ENCODE measurements at places on chromosomes 4 and X. TPM values are rescaled to one million over a fixed set of nuclear protein-coding genes. Genes with fewer than 3 reads are reported as not detected.

Gene UGT2A1
- total RNA-seq = not detected

Gene IQCM
- total RNA-seq = not detected

Gene CT45A3
- total RNA-seq = not detected

Gene MAGEE1
- 0.65 TPM for total RNA-seq

Gene SMIM10
- total RNA-seq = 5.5 TPM

DNA sequence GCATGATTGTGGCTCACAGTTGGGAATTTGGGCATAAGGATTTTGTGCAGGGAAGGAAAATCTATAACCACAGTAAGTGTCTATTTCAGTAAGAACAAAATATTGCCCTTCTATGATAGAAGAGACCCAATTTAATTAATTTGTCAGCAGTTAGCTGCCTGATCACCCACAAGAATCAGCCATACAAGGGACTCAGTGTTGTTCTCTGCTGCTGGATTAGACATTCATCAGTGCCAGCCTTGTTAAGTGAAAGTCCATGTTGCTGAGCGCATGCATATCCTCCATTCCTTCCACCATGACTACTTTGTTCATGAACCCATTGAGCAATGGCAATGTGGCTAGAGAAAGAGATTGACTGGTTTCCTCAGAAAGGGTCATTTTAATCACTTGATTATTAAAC lies 125.3 kb upstream of the PDHA2 start:
- no peak for DNase-seq

DNA sequence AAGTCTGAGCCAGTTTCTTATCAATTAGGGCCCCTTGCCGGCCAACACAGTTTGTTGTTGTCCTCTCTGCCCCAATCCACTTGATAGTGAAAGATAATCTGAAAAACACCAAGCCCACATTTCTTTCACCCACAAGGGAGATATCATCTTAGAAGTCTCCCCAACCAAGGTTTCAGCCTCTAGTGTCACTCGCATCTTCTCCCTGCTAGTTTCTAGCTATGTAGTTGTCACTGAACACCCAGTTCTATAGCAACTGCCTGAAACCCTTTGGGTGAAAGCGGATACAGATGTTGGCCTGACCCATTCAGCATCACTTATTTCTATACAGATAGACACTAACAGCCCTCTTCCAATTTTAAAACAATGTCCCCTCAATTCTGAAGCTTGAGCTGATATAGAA lies 116.3 kb downstream of the BMP15 start:
- no peak for DNase-seq

DNA sequence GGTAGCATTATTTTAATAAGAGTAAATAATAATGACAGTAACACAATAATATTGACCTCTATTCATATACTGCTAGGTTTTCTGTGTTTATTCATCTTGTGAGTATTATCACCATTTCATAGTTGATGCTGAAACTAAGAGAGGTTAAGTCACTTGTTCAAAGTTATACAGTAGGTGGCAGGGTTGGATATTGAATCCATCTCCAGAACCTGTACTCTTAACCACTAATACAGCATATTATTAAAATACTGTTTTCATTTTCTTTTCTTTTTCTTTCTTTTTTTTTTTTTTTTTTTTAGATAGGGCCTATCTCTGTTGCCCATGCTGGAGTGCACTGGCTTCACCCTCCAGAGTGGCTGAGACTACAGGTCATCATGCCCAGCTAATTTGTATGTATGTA lies 7.1 kb upstream of the ELF2 start:
- DNase-seq = no peak

DNA sequence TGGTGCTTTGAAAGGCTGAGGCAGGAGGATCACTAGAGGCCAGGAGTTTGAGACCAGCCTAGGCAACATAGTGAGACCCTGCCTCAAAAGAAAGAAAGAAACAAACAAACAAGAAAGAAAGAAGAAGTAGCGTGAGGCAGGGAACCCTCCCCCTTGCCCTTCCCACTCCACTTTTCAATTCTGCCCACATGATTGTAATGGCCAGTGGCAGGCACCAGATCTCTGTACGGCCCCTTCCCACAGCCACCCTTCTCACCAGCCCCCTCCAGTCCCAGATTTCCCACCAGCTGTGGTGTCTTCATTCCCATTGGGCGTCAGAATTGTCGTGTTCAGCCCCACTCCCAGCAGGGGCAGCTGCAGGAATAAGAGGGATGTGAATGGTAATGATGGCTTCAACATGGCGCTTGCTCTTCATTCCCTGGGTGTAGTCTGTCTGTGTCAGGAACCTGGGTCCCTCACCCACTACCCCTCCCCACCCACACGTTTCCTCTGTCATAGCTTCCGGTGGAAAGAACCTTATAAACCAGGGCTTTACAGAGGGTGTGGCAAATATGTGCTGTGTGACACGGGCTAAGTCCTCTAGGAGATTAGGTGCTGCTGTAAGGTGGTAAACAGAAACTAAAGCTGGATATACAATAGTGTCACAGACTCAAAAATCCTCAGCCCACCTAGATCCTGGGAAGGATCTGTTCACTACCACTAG lies at the start of gene IL2RG:
Gene IL2RG (minus strand): TSS at position 437 of the 703 bp plus-strand sequence. CDS start 38 bp downstream, at position 399.
- no peak for DNase-seq

GRCh38 chrX:40147126-40147952 lies 49.6 kb upstream of the BCOR start:
- DNase-seq = no peak

GRCh38 chr4:147747787-147748454 lies 16.0 kb downstream of the ARHGAP10 start:
- no peak for DNase-seq
